ENCODE measurements at places on chromosomes 12 and 14.
A peak's percentile ranks its signal among the peaks of the same experiment; 100 is the strongest.

- DNase-seq: no peak
Observed at GRCh38 chr12:93780101-93780641, 103.0 kb downstream of the CRADD start.

DNA sequence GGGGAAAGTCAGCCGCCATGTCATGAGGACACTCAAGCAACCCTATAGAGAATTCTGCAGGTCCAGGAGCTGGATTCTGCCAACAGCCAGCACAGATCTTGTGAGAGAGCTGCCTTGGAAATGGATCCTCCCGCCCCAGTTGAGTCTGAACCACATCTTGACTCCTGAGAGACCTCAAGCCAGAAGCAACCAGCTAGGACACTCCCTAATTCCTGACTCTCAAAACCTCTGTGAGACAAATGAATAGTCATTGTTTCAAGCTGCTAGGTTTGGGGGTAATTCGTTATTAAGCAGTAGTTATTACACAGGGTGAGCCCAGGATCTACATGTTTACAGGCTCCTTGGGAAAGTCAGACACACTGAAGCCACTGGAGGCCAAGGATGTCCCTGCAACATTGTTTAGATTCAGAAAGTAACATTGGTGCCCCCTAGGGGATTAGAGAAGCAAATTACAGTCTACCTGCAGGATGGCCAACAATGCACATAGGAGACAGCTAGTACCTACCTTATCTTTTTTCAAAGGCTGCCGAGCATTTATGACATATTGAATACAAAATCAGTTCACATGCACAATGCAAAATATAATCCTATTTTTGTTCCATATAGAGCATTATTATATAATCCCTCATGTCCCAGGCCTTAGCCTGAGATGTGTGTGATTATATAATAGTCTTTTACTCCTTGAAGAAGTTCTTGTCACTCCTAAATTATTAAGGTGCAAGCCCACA, 57.9 kb upstream of the FICD start:
- peak; percentile 64 for DNase-seq

GRCh38 chr12:120843472-120843871, 60.7 kb downstream of the SPPL3 start:
- DNase-seq: no peak

DNA sequence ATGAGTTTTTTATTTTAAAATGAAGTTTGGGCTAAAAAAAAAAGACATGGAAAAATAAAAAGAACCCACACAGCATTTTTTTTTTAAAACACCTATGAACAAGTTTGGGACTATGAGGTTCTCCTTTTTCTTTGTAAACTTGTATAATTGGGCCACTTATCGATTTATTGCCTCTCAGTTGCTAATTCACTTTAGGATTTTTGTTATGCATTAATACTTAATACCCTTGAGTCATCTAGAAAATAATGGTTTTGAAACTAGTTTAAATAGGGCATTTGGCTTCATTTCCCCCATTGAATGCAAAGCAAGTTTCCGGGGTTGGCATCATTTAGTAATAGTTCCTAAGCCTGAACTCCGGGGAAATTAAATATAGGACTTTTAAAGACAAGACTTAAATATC, 312.8 kb upstream of the RGS6 start:
- no peak for DNase-seq

DNA sequence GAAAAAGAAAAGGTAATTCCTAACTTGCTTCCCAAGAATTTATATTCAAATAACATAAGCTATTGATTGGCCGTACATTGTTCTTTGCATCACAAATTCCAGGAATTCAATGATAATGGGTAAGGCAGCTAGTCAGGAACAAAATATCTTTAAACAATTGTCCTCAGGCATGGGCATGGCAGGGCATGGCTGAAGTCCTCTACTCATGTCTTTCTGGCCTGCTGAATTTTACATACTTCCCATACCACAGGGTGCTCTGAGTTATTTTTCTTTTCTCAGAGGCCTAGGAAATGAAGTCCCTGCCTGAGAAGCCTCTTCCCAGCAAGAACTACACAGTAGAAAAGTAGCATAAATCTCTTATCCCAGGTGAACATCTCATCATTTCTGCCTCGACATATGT, 15.1 kb upstream of the DRAM1 start:
- DNase-seq: no peak

GRCh38 chr12:46265734-46266133, 3.1 kb downstream of the SLC38A1 start:
- no peak for DNase-seq

- no peak for DNase-seq
Observed at GRCh38 chr12:57592551-57593165, 1.7 kb downstream of the PIP4K2C start.

DNA sequence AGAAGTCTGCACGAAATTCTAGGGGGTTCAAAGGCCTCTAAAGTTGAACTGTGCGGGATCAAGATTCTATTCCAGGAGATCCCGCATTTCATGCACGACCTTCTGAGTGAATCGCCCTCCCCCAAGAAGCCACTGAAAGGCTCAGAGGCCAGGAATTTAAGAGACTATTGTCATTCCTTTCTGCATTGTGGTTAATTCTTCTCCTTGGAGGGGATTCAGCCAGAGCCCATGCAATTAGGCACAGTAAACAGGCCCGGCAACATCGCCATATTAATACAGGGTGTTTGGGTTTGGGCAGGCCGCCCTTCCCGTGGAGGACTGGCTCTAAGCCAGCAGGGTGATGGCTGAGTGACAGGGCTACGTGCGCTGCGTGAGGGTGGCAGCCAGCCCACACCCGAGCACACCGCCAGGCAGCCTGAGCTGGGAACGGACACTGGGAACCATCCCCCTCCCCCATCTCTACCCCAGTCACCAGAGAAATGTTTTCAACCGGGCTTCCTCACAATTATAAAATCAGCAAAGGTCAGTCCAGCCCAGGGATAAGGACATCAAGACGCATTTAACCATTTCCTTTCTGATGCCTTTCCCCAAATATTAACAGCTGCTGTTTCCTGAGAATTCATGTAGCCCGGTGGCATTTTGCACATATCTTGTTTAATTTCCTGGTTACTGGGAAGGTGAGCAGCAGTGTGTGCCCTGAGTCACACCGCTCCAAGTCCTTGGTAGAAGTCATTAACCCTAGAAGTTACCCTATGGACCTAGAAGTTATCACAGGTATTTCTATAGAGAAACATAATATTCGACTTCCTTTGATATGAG, 12.5 kb downstream of the EGLN3 start:
- DNase-seq: no peak

- DNase-seq: no peak
Observed at GRCh38 chr14:70033561-70033960, 154.3 kb downstream of the SMOC1 start.

DNA sequence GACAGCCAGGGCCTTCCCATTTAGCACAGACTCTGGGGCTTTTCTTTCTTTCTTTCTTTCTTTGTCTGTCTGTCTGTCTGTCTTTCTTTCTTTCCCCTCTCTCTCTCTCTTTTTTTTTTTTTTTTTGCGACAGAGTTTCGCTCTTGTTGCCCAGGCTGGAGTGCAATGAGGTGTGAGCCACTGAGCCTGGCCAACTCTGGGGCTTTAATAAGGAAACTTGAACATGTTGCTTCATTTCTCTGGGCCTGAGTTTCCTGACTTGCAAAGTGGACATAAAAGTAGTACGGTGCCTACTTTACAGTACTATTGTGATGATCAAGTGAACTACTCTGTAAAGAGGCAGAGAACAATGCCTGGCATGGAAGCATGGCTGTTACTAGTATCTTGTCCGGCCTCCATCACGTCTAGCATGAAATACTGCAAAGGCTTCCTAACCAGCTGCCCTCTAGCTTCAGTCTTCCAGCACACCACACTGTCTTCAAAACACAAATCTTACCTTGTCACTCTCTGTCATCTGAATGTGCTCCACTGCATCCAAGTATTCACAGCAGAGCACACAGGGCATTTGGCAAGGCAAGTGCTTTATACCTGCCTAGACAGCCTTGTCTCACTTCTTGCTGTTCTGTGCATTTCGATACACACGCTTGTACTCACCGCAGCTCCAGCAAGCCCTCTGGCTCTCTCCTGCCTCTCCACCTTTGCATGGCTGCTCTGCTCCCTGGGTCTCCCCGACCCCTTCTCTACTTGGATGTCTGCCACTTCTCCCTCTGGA, 96.7 kb downstream of the IRF2BPL start:
- DNase-seq: no peak

- DNase-seq: no peak
Observed at GRCh38 chr14:65904988-65905387, 492.5 kb downstream of the FUT8 start.

GRCh38 chr12:75974323-75975187, 57.0 kb downstream of the PHLDA1 start:
- no peak for DNase-seq

DNA sequence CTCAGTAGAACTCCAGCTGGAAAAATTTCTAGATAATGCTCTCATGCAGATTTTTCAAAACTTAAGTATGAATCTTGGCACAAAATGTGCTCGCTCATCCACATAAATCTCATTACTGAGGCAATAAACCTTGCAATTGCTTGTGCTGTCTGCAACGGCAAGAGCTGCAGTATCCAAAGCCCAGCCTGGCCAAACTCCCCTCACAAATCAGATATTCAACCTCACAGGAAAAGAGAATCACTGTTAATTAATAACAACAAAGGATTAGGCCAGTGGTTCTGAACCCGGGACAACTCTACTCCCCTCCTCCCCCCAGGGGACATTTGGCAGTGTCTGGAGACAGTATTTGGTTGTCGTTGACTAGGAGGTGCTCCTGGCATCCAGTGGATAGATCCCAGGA, 19.2 kb upstream of the CORO1C start:
- DNase-seq: no peak

DNA sequence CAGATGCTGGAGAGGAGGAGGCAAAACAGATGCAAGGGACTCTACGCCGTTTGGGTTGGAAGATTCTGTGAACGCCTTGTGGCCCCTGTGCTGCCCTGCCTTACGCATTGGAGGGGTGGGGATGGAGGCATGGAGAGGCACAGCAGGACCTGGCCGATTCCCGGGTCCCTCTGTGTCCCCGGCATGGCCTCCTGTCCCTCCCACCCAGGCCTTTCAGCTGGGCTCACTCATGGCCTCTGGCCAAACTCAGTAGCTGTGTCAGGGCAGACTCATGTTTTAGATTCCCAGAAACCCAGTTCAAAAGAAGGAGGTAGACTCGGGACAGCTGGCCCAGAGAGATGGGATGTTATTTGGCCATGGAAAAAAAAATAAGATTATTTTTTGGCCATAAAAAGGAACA, 40.1 kb downstream of the TESC start:
- no peak for DNase-seq
